Epithelial cell of proximal tubule (primary cell): ENCODE measurements at places on chromosomes 16 and 17.

GRCh38 chr17:2751491-2751890 is 2.0 kb upstream of the CCDC92B start:
- DNase-seq: no peak

DNA sequence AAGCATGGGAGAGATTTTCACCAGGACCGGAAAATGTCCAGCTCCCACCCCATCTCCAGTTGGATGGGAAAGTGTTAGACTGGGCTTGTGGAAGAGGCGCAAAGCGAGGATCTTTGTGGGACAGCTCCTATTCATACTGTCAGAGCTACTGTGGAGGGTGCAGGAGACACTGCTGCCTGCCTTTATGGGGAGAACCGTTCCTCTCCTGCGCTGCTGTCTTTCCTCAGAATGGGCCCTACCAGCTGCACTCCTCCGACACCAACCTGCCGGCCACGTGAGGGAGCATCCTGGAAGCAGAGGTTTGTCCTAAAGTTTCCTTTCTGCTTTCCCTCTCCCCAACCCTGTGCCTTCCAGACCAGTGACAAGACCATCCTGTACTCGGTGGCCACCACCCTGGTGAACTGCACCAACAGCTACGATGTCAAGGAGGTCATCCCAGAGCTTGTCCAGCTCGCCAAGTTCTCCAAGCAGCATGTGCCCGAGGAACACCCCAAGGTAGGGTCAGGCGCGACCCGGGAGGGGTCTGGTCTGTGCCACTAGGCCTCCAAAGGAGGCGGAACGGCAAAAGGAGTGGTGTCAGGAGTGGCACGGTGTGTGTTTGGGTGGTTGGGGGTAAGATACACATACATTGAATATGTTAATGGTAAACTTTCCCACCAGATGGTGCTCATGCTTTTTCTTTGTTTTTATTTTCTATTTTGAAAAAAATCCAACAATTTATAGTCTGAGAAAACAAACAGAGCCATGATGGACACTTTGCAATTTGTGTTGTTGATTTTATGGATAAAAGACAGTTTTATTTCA is 23.0 kb downstream of the SLC35G3 start:
- no peak for DNase-seq

- DNase-seq: peak; percentile 55
Measured at GRCh38 chr17:48792033-48792798, 24.8 kb downstream of the TTLL6 start.

DNA sequence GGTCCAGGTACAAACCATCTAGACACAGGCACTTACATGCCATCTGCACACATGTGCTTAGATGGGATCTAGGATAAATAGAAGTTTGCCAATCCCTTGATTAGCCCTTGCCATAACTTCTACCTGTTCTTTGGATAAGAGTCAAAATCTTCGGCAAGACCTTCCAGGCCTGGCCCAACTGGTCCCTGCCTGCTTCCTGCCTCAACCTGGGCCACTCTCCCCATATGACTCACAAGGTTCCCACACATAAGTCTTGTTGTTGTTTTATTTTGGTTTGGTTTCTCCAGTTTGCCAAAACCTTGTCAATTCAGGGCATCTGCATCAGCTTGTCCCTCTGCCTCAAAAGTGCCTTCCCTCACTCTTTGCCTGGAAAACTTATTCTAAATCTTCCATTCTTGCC is 95.3 kb upstream of the XYLT1 start:
- DNase-seq: no peak

DNA sequence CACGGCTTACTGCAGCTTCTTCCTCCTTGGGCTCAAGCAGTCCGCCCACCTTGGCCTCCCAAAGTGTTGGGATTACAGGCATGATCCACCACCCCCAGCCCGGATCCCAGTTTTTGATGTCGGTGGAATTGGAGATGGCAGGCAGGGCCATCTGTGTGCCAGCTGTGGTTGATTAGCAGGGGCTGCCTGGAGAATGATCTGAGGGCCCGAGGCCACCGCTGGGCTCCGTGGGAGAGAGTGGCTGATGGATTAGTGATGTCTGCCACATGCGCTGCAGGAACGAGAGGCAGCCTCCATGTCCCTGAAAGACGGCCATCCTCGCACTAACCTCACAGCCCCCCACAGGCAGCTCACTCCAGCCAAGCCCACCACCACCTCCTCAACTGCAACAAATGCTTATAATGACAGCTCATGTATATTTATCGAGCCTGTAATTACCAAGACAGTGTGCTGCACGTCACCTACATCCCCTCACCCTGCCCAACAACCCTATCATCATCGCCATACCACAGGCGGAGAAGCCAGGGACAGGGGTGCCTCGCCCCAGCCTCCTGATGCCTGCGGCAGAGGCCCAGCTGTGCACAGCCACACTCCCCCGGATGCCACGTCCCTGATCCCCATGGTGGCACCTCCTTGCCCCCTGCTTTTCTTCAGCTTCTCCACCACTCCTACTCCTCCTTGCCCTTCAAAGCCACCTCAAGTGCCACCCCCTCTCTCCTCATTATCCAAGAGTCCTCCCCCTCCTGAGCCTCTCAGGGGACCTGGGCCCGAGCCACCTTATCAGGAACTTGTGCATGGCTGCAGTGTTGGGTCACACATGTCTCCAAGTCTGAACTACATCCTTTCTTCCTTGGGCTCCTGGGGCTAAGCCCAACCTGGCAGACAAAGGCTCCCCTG is 33.2 kb downstream of the ACTG1 start:
- no peak for DNase-seq

- no peak for DNase-seq
Measured at GRCh38 chr17:28865946-28866752, 11.3 kb downstream of the ERAL1 start.

- DNase-seq: peak; percentile 35
Measured at GRCh38 chr17:69327060-69327831, at the start of gene ABCA5. Gene ABCA5 (minus strand): TSS chr17:69327133. CDS start chr17:69314415, 12,718 bp downstream.

DNA sequence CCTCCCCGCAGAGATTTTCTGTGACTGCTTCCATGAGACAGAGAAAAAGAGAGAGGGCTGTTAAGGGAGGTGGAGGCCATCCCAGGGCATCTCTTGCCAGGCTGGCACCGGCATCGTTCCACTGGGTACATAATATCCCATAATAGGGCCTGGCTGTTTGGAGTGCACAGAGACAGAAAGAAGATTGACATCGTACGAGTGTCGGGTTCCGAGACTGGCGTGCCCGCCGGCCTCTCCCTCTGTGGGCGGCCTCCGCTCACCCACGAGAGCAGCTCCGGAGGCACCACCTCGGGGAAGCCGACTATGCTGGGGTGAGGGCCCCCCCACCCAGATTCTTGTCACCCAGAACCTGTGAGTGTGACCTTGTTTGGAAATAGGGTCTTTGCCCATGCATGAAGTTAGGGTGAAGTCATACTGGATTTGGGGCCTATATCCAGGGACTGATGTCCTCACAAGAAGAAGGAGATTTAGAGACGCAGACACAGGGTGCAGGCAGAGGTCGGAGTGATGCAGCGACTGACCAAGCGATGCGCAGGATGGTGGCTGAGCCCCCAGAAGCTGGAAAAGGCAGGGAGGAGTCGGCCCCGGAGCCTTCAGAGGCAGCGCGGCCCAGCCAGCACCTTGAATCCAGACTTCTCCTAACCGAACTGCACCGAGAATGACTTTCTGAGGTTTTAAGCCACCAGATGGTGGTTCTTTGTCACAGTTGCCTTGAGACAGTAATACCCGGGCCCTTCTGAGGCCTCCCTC is 101.8 kb upstream of the CIBAR2 start:
- DNase-seq: no peak

DNA sequence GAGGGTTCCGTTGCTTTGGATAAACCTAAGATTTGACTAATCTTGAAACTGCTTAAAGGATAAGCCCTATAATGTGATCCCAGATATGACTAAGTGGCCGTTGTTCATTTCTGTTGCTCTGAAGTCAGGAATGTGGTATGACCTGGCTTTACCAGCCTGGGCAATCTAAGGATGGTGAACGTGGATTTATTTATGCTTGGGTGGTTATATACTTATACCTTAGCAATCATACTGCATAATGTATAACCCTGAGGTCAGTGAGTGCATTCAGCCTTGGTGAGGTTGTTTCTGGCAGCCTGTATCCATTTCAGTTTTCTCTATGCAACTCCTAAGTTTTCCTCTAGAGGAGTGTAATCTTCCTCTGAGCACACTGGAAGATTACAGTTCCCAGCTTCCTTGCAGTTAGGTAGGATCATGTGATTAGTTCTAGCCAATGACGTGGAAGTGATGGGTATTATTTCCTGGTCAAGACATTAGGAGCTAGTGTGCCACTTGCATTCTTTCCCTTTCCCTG is 41.9 kb downstream of the FTO start:
- DNase-seq: no peak

GRCh38 chr16:84843149-84844048 is 23.6 kb downstream of the CRISPLD2 start:
- no peak for DNase-seq

DNA sequence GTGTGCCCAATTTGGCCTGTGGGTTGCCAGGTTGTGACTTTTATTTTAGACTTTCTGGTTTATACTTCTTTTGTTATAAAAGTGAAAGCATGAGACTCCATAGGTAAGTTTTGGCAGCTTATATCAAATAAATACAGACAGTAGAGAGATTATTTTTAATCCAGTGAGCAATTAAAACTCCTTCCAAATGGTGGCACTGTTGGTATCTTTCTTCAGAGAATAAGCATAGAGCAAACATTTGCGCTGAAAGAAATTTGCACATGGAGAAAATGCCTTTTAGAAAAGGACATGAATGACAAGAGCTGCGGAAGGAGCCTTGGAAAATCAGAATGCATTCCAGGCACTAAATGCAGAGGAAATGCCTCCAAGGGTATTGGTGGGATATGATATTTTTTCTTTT is 46.1 kb upstream of the DNAJA2 start:
- no peak for DNase-seq

- DNase-seq: no peak
Measured at GRCh38 chr16:28087675-28088300, 24.3 kb upstream of the GSG1L start.

DNA sequence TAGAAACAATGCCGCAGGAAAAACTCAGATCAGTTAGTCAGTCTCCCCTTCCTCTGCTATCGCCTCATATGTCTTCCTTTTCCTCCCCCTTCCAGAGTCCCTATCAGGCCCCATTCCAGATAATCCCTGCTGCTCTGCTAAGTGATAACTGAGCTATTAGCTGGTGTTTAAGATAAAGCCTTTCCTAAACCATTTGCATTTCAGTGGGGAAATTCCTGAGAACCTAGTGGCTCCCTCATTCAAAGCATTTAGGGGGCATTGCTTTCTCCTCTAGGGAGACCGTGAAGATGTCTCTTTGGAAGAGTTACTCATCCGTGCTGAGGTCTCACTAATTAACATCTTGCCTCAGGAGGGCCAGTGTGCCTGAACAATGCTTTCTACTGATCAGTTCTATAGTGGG is 401.6 kb downstream of the NPIPA7 start:
- no peak for DNase-seq

- DNase-seq: no peak
Measured at GRCh38 chr17:32588982-32589381, 102.2 kb downstream of the CDK5R1 start.
